Breast epithelium (tissue), 4 donors: ENCODE measurements at places on chromosomes 13 and 19. TPM values are rescaled to one million over a fixed set of nuclear protein-coding genes. Genes with fewer than 3 reads are reported as not detected.
A peak's percentile ranks its signal among the peaks of the same experiment; 100 is the strongest.

DNA sequence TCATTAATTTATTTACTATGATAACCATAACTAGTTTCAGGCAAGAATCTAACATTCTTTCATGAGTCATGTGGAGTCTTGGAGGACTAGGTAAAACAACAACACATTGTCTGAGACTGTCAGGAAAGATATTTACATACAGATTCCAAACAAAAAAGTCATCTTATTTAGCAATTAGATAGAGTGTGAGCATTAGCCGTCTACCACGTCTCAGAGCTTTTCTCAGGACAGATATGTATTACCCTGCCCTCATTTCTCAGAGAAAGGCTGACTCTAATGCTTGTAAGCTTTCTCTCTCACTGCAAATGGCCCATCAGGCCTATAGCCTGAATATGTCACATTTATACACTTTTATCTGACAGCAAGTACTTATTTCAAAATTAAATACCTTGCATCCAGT is 312.1 kb upstream of the PCDH20 start:
- DNase-seq = no peak

- no peak for DNase-seq
Observed at GRCh38 chr13:20927596-20928257, 25.2 kb upstream of the XPO4 start.

GRCh38 chr13:113604186-113604585 is 19.6 kb downstream of the TFDP1 start:
- DNase-seq = no peak

DNA sequence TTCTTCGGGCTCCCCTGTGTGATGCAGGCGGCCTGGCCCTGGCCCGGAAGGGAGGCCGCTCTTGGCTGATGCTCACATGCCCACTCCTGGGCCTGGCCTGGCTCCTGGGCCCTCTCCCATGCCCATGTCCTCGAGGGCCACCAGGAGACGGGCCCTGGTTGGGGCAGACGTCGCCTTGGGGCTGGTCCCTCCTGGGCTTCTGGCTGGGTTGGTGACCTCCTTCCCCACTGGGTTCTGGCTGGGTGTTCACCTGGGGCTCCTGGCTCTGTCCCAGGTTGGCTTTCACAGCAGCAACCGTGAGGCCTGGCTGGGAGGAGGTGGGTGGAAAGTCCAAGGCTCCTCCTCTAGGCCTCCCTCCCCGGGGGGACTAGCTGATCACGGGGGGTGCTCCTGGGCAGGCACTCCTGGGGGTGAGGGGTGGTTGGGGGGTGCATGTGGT is 15.5 kb upstream of the SLC7A10 start:
- no peak for DNase-seq

DNA sequence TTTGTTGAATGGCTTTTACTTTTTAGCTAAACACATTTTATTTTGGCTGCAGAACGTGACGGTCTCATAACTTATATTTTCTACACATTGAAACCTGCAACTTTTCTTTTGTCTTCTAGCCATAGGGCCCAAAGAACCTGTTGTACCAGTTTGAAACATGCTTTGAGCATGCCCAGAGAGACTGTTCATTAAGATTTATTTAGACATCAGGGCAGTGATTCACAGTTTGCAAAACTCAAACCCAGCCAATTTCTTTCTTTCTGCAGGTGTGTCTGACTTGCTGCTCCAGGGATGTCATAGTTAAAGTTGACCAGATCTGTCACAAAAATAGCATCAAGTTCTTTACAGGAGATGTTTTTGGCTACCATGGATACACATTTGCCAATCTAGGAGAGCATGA is 22.0 kb downstream of the SAE1 start:
- no peak for DNase-seq

- no peak for DNase-seq
Observed at GRCh38 chr13:111329641-111330040, 9.2 kb downstream of the TEX29 start.

DNA sequence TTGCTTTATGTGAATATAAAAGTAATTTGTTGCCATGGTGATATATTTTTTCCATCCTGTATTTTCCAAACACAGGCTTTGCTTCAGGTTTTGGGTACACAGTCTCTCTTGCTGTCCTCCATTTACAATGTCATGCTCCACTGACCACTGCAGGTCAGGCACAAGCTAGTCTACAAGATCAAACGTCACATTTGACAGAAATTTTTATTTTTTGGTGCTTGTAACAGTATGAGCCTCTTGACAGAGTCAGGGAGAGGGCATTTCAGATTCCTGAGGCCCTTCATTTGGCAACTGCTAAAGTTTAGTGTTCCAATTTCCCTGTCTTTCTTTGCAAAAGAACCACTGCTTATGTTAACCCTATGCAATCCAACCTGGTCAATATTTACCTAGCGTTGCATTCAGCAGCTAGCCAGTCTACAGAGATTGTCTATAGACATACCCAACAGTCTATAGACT is 175.0 kb downstream of the RFC3 start:
- no peak for DNase-seq

GRCh38 chr13:98771838-98772611 is 19.6 kb upstream of the SLC15A1 start:
- DNase-seq = no peak

DNA sequence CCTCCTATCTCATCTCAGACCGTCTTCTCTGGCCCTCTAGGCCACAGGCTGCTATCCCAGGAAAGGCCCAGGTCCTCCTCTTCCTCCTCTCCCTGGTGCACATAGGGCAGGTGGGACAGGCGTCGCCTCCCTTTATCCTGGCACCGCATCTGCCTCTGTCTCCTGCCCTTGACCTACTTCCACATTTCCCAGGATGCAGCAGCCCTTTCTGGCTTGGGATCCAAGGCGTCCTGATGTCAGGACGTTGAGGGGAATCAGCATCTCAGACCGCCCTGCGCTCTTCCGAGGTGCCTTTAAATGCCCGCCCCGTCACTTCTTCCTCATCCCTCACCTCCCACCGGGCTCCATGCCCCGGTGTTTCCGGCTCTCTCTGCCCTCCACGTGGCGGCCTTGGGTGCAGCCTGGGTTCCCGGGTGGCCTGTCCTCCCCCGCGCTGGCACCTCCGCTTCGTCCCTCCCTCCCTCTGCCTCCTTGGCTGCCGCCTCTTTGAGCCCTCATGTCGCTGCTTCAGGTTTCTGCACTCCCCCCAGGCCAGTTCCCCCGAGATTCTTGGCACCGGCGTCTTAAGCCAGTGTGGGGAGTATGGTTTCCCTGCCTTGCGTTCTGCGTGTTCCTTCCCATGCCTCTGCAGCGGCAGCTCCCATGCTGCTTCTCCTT is 66.3 kb downstream of the KDM4B start:
- no peak for DNase-seq

DNA sequence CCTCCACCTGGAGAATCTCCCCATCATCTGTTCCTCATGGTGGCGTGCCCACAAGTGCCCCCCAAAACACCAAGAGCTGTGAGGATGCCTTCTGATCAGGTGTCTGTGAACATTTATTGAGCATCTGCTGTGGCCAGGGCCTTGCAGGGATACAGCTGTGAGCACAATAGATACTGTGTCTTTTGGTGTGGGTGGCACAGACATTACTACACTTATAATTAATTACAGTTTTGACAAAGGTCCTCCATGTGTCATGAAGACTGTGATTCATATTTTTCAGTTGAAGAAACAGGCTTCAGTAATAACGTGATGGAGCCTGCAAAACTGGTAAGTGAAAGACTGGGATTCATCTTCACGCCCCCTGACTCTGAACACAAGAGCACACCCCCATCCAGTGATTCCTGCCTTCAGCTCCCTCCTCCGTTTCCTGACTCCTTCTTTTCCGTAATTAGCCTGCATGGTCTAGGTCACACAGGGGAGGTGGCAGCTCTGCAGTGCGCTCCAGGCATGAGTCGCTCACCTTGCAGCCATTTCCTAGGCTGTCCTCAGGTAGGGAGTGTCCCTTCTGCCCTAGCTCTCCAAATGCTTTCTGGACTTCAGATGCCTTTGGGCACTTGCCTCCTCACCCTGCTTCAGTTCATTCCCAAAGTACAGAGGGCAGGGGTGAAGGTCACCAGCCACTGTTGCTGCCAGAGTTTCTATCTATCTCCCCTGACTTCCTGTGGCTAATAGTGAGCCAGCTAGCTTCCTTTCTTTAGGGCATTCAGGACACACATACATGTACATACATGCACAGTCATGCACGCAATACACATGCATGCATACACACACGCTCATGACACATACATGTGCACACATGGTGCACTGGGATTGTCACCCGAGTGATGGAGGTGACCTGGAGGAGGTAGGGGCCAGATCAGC is 66.5 kb downstream of the SIAH3 start:
- DNase-seq = no peak

GRCh38 chr19:51820011-51820410 is 25.1 kb downstream of the FPR3 start:
- DNase-seq = no peak

DNA sequence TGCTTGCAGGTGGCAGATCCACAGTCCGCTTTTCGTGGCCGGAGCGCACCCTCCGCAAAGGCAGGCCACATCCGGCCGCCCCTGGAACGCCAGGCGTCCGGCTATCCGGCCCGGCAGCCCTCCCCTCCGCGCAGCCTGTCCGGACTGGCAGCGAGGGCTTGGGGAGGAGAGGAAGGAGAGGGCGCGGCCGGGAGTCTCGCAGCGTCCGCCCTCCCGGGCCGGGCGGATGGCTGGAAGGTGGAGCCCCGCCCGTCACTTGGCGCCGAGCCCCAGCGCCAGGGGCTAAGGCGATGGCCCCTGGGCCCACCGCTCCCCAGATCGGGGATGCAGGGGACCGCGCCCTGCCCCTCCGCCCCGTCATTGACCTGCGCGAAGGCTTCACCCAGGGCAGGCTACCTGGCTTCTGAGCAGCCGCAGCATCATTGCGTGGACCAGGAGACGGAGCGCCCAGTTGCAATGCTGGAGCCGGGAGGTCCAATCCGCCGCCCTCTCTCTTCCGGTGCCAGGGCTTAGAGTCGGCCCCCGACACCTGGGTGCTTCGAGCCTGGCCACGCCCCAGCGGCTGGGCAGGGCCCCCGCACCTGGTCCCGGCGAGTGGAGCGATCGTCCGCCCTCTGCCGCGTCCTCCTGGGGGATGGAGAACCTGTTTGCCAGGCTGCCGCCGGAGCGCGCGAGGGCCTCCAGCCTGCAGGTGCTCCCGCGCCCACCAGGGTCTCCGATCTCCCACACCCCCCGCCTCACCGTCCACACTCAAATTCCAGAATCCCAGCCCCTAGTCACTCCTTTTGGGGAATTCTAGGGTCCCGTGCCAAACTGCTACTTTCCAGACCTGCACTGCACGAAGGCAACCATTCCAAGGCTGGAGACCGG is at the start of gene FUT1:
FUT1 (minus strand) TSS at position 146 of the 870 bp plus-strand sequence. CDS start 1,360 bp downstream, outside the sequence.
- DNase-seq = peak; percentile 88

DNA sequence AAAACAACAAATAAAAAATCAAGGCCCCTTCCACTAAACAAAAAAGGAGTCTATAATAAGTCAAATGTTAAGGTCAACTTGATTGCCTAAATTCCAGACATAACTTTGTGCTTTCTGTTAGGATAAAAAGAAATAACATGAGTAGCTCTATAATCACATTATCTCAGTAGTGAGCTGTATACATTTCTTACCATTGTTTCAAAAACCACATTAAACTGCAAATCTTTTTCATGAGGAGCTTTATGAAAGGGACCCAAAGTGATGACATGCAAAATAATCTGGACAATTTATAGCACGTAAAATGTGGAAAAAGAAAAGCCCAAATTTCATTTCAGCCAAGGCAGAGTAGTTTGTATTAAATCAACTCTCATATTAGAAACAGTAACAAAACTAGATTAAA is 269.2 kb downstream of the KLF12 start:
- DNase-seq = no peak

- no peak for DNase-seq
Observed at GRCh38 chr19:31145007-31145406, 204.2 kb downstream of the TSHZ3 start.

- no peak for DNase-seq
Observed at GRCh38 chr19:40294560-40294959, 9.4 kb upstream of the AKT2 start.

DNA sequence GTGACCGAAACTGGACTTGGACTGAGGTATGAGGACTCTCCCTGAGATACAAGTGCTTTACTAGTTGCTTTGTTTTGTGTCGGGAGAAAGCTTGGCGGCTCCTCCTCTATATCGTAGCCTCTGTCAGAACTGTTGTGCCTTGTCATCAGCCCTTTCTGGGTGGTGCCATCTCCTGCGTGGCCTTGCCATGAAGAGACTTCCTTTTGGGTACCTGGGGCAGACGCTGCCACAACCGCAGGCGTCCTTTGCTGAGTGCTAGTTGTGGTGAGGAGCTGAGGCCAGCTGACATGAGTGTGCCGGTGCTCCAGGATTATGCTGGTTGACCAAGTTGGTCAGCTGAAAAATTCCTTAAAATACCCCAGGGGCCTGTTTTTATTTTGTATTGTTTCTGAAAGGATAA is 124.5 kb downstream of the AKAP11 start:
- no peak for DNase-seq

DNA sequence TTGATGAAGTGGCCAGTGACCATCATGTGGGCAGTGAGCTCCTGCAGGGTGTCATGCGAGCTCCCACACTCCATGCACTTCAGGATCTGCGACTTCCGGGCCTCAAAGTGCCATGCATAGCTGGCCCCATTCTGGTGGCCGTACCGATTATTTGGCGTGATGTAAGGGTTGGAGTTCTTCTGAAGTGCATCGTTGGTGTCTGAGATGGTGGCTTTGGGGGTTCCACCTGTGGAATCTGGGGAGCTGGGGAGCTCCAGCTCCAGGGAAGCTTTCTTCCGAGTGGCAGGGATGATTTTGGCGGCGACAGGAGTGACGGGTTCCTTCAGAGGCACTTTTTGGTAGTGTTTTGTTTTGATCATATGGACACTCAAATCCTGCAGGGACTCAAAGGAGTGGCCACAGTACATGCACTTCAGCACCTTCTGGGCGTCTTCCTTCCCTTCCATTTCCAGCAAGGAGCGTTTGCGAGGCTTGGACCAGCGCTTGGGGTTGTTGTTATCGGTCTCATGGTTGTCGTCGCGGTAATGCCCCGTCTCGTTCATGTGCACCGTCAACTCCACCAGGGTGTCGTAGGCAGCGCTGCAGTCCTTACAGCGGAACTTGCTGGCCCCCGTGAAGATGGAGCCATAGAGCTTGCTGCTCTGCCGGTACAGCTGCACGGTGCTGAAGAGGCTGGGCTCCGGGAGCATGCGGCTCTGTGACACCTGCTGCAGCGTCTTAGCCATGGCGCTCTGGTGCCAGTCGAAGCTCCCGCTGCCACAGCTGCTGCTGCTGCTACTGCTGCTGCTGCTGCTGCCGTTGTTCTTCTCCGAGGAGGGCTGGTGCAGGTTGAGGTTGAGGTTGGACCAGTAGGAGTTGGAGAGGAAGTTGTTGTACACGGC is 70.4 kb downstream of the TSHZ3 start:
- no peak for DNase-seq

GRCh38 chr19:51196181-51196580 is 28.7 kb upstream of the CD33 start:
- no peak for DNase-seq

The THSD8 gene
- total RNA-seq = not detected

The PRRG2 gene
- 10.2 TPM for total RNA-seq

The LRRC63 gene
- 0.15 TPM for total RNA-seq

The CEACAM16 gene
- not detected for total RNA-seq

The TMEM190 gene
- total RNA-seq = not detected

The PEAK3 gene
- not detected for total RNA-seq
